Endothelial cell (in vitro differentiated cells): ENCODE measurements at places on chromosomes 2 and 18. TPM values are rescaled to one million over a fixed set of nuclear protein-coding genes. Genes with fewer than 3 reads are reported as not detected.

DNA sequence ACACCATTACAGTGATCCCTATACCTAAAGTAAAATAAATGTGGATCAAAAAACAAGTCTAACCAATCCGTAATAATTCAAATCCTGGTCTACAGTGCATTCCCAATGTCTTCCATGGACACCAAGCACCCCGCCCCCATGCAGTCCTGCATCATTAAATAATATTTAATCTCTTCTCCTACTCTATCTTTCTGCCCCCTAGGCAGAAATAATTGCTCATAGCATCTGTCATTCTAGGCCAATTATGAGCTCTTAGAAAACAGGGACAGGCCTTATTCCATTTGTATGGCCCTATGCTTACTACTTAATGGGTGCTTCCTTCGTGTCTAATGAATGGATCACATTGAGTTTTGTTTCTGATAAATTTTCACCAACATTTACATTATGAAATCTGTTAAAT is 66.4 kb downstream of the PAX3 start:
- DNase-seq, result no peak

- peak; percentile 17 for DNase-seq
Measured at GRCh38 chr2:226124548-226125011, 675.0 kb downstream of the IRS1 start.

DNA sequence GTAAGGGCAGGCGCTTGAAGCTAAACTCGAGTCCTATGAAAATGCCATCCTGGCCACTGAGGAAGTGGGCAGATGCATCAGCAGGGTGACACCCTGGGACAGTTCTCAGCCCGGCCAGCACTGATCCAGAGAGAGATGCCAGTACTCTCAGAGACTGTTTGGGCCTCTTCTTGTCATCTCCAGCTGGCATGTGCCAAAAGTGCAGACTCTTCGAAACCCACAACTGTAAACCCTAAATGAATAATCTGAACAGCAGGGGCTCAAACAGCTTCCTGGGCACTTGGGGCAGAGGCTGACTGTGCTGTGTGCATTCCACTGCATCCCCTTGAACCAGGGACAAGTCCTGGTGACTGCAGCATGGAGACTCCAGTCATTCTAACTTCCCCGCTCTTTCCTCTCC is 204.2 kb upstream of the SMAD2 start:
- no peak for DNase-seq

- DNase-seq, result no peak
Measured at GRCh38 chr18:58208207-58208932, 164.3 kb downstream of the NEDD4L start.

DNA sequence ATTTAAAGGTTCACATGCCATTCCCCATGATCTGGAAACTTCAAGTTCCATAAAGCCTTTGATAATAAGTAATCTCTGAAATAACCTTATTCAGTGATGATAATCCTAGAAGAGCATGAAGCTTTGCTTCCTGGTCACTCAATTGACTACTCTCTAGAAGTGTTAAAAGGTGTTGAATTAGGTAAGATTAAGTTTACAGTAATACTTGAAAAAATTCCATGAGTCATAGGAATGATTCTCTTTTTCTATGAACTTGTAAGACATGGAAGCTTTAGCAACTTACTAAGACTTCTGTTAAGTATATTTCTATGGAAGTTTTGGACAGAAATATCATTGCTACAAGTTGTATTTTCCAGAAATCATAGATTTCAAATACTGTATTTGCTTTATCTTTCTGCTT is 100.6 kb downstream of the MYO1B start:
- DNase-seq, result no peak

DNA sequence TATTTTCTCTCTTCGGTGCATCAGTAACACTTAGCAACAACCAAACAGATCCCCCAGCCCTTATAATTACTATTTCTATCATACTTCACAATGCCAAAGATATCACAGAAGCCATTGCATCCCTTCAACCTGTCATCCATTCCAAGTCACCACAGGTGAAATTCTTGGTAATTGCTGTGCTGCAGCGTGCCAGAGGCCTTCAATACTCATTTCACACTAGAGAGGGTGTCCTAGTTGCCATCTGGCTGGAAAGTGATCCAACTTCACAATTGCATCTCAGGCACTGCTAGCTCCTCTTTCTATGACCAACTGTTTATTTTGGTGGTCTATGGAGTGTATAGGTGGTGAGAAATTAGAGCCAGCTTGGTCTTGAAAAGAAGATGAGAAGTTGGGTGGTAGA is 131.2 kb downstream of the NUP35 start:
- no peak for DNase-seq

DNA sequence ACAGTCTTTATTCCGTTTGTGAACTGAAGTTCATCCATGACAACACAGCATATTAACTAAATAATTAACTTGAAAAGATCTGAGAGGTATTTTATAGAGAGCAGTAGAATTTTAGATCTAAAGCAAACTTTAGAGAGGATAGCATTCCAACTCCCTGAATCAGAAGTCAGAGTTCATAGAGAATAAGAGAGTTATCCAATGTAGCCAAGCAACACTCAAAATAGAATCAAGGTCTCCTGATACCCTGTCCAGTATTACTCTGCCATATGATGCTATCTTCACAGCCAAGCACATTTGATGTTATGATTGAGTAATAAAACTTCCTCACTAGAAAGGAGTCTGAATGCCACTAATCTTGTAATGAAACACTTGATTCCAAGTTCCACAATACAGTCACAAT is 55.5 kb downstream of the RIT2 start:
- DNase-seq, result no peak

GRCh38 chr2:5691221-5691984 is 781 bp upstream of the SOX11 start:
- peak; percentile 76 for DNase-seq

- DNase-seq, result no peak
Measured at GRCh38 chr2:122156176-122156890, 400.9 kb downstream of the TSN start.

DNA sequence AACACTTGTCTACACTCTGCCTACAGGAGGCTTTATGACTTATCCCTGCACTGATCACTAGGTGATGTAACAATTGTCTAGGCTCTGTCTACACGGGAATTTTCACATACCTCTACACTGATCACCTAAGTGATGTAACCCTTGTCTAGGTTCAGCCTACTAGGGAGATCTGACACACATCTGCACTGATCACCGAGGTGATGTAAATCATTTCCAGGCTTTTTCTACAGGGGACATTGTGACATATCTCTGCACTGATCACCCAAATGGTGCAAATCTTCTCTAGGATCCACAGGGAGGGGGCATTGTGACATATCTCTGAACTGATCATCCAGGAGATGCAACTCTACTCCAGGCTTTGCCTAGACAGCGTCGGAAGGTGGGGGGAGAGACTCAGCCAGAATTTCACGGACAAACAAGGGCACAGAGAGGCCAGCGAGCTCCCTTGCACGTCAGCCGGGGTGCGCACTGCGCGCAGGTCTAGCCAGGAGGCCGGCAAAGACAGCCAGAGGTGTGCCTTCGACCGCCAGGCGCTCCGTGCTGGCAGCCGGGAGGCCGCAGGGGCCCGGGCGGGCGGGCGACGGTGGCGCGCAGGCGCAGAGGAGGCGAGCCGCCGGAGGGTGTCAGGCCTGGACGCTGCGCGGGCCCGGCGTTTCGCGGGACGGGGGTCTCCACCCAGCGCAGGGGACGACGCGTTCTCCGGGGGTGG is 46.9 kb upstream of the USP14 start:
- peak; percentile 85 for DNase-seq

DNA sequence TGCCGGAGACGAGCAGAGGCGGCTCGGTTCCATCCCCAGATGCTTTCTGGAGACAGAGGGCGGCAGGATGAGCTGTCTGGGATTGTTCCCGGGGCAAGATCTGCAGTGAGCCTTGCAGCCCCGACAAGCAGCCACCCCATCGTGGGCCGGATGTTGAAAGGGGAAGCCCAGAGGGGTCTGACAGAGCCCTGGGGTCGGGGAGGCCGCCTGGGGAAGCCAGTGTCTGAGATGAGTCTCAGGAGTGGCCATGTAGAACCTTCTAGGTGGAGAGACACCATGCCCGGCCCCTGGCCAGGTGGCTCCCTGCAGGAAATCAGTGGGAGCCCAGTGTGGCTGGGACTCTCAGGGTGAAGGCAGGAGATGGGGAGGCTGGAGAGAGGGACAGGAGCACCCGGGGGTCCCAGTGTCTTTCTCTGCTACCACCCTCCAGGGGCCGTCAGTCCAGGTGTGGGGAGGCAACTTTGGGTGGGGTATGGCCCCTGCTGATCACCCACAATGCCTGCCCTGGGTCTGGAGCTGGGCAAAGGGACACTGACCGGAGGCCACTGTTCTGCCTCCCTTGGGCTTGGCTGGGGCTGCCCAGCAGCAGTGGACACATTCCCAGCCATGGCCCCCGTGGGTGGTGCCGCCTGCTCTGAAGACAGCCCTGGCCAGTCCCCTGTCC is 128.3 kb upstream of the HS6ST1 start:
- DNase-seq, result peak; percentile 2

- no peak for DNase-seq
Measured at GRCh38 chr2:207525296-207525695, 4.5 kb upstream of the CREB1 start.

DNA sequence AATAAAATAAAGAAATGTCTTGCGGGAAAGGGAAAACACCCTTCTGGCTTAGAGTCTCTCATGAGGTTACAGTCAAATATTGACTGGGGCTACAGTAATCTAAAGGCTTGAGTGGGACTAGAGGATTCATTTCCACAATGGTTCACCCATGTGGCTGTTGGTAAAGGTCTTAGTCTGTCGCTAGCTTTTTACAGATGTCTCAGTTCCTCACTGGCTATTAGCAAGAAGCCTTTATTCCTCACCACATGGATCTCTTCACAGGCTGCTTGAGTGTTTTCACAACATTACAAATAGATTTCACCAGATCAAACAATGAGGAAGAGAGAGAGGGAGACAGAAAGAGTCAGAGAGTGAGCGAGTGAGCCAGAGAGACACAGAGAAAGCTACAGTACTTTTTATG is 8.3 kb upstream of the ZC3H15 start:
- no peak for DNase-seq

- no peak for DNase-seq
Measured at GRCh38 chr2:226873051-226873620, 37.3 kb downstream of the RHBDD1 start.

DNA sequence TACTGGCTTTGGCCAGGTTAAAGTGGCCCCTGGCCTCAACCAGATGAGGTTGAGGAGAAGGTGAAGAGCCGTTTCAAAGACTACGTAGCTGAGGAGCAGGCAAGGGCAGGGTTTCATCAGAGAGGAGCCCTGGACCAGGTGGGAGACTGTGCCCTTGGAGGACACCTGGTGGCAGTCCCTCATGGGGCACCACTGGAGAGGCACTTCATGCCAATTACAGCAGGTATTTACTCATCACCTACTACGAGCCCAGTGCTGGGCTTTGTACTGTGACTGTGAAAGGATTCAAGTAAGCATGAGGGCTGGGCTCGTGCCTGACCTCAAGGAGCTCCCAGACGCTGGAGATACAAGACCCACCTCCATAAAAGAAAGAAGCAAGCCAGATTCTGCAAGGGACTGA is 37.6 kb downstream of the SMAD7 start:
- no peak for DNase-seq

- DNase-seq, result no peak
Measured at GRCh38 chr2:101775636-101776035, 78.1 kb downstream of the MAP4K4 start.

- no peak for DNase-seq
Measured at GRCh38 chr18:49025767-49026500, 75.2 kb upstream of the SMAD7 start.

DNA sequence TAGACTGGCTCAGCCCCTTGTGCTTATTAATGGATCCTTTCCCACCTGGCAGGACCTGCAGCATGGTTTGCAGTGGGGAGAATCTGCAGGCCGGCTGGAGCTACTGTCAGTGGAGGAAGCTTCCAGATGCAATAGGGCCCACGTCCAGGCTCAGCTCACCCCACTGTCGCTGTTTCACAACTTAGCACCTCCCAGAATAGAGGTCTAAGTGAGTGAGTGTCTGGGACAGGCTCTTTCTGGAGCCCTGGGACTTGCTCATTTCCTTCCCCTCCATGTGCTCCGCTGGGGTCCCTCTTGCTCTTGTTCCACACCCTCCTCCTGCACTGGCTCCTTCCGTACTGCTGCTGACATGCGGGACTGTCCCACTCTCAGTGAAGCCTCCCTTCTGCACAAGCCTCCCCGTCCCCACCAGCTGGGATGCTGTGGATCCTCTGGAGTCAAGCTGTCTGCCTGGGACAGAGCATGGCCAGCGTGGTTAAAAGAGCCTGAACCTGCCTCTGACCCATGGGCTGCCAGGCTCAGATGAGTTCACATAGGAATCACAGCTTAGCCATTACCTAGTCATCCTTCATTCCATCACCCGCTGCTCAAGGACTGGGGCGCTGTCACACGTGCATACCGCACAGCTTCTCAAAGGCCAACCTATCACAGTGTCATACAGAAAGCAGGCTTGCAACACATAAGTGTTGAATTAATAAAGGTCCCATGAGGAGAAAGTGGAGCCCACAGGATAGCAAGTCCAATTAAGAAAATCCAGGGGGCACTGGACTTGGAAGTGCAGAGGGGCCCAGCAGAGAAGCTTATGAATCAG is 135.9 kb downstream of the ACKR3 start:
- no peak for DNase-seq

- no peak for DNase-seq
Measured at GRCh38 chr2:151860613-151861146, 32.5 kb upstream of the ARL5A start.

- no peak for DNase-seq
Measured at GRCh38 chr2:31265234-31265633, 31.3 kb downstream of the EHD3 start.

DNA sequence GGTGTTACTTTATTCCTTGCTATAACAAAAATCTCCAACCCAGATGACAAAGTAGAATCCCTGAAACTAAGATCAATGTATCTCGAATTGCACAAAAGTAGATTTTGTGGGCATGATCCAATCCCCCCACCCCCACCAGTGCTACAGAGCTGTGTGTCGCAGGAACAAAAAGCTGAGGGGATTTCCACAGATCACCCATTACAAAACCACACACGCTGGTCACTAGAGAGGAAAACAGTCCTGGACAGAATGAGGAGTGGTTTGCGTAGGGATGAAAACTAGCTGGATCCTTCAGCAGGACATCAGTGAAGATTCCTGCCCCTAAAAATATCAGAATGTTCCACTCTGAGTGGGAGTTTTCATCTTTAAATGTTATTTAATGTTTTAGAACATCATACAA is 165.3 kb upstream of the STK17B start:
- DNase-seq, result no peak

GRCh38 chr2:199572571-199572970 is 114.8 kb upstream of the SATB2 start:
- no peak for DNase-seq

DNA sequence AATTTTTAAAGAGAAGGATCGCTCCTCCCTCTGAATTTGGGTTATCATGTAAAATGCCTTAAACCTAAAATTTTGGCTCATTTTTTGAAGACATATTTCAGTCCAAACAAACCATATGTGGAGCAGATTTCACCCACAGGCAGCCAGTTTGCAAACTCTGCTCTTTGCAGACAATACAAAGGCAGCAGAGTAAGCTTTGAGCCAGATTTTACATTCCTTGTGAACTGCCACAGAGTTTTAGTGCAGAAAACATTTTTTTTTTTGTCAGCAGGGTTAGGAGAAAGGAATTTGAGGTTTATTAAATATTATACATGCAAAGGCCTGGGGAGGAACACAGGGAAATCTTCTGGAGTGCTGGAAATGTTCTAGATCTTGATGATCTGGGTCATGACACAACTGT is 171.9 kb upstream of the FN1 start:
- no peak for DNase-seq

POTEI gene
- 0.15 TPM for total RNA-seq

TEKT4 gene
- total RNA-seq, result not detected

GALR1 gene
- total RNA-seq, result not detected

DNAJC5G gene
- total RNA-seq, result not detected
